Adrenal gland (tissue), 19 donors: ENCODE measurements at places on chromosomes 7 and 10. TPM values are rescaled to one million over a fixed set of nuclear protein-coding genes. Genes with fewer than 3 reads are reported as not detected.

Gene PRKAR1B
- total RNA-seq: 11.9 TPM

Gene CXCL12
- total RNA-seq: 64.0 TPM

Gene ACTR3C
- total RNA-seq: 45.7 TPM

Gene SCART1
- total RNA-seq: 2.2 TPM

Gene TMEM176A
- 28.0 TPM for total RNA-seq

- no peak for DNase-seq
- H3K4me1 ChIP-seq: peaks cover 10% of the 10 kb centered on the region
- no peak overlapping the region for H3K4me3 ChIP-seq
- no peaks in the 10 kb centered on the region for H3K27me3 ChIP-seq
- no peak overlapping the region for H3K27ac ChIP-seq
These were observed 12.9 kb upstream of the MICU1 start for GRCh38 chr10:72638586-72639440.

DNA sequence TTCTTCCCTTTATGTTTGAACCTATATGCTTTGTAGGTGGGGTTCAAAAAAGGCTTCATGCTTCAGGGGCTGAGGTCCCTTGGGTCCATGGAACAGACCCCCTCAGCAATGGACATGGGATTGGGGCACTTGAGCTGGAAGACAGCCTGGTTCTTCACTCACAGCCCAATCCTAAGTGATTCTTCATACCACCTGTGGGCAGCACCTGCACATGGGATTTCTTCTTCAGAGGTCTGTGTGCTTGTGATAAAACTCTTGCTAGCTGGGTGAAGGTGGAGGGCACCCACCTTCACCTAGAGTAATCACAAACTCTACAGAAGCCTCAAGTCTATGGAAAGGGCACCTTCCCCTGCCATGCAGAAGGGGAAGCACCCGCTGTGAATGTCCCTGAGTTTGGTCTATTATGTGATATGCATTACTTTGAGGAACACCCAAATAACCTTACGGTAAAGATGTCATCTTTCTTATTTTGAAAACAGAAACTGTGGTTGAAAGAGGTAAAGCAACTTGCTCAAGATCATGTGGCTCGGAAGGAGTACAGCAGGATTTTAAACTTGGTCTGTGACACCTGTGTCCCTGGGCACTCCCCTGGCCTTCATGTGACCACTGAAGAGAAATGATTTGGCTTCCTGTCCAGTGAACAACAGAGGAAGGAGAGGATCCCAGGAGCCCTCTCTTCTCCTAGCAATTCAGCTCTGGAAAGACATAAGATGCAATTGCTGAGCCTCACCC lies 469.5 kb upstream of the ZMIZ1 start:
- no peak overlapping the region for H3K4me3 ChIP-seq
- no peak overlapping the region for H3K27ac ChIP-seq
- H3K36me3 ChIP-seq: no peaks in the 10 kb centered on the region

GRCh38 chr10:50396491-50397311 lies 145.4 kb upstream of the ASAH2 start:
- H3K27me3 ChIP-seq: no peaks in the 10 kb centered on the region
- peaks cover 30% of the 10 kb centered on the region for H3K4me1 ChIP-seq
- H3K27ac ChIP-seq: peak overlapping the region; percentile 31
- H3K4me3 ChIP-seq: no peak overlapping the region

DNA sequence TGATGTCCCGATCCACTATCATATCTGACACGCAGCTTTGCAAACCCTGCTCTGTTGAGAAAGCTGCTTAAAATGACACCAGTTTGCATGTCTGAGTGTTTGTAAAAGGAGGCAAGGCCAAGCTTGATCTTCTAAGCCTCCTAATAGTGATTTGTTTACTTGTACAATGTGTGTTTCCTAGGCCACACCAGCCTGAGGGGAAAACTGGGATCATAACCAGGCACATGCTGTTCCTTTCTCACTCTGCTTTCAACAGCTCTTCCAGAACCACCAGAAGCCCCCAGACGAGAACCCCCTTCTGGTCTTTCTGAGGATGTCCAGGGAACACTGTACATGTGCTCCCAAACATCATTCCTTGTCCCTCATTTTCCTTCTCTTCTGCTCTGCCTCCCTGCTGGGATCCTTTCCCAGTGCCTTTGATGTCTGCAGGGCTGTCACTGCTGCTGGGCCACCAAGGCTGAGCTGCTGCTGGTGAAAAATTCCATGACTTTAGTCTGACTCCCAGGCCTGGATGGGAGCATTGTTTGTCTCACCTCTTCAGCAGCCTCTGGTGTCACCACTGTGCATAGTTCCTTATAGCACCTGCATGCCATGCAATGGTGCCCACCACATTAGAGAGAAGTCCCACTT lies 4.0 kb upstream of the LGI1 start:
- peaks cover 6% of the 10 kb centered on the region for H3K4me1 ChIP-seq
- no peak for DNase-seq
- H3K4me3 ChIP-seq: no peak overlapping the region
- H3K27me3 ChIP-seq: no peaks in the 10 kb centered on the region
- no peak overlapping the region for H3K27ac ChIP-seq
- no peaks in the 10 kb centered on the region for H3K36me3 ChIP-seq

- H3K27ac ChIP-seq: no peak overlapping the region
- DNase-seq: no peak
- H3K27me3 ChIP-seq: no peaks in the 10 kb centered on the region
- no peaks in the 10 kb centered on the region for H3K4me1 ChIP-seq
- no peaks in the 10 kb centered on the region for H3K36me3 ChIP-seq
These were observed 12.7 kb downstream of the ABCA13 start for GRCh38 chr7:48183965-48184364.

DNA sequence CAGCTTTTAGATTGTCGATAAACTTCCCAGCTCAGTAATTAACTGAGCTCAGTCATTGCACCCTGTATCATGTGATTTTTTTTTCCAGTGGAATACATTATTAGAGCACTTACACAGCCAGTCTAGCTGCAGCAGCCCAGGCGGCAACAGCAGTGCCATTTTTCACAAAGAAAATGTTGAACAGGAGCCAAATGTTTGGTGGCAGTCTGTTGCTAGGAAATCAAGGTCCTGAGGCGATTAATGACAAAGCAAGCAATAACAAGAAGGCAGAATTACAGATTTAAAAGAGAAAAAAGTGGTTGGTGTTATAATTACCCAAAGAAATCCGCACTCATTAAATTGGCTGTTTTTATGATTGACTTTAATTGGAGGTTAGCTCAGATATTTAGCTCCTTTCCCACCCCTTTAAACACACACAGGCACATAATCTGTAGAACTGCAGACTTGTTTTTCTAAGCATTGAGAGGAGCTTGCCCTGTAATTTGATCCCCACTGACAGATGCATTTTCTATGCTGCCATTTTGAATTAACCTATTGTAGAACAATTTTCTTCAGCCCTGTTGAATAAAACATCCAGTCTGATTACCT lies 267.4 kb downstream of the ADK start:
- no peak overlapping the region for H3K27ac ChIP-seq
- H3K4me3 ChIP-seq: no peak overlapping the region
- DNase-seq: peak; percentile 55
- H3K36me3 ChIP-seq: no peaks in the 10 kb centered on the region
- H3K27me3 ChIP-seq: no peaks in the 10 kb centered on the region
- H3K4me1 ChIP-seq: peaks cover 16% of the 10 kb centered on the region

DNA sequence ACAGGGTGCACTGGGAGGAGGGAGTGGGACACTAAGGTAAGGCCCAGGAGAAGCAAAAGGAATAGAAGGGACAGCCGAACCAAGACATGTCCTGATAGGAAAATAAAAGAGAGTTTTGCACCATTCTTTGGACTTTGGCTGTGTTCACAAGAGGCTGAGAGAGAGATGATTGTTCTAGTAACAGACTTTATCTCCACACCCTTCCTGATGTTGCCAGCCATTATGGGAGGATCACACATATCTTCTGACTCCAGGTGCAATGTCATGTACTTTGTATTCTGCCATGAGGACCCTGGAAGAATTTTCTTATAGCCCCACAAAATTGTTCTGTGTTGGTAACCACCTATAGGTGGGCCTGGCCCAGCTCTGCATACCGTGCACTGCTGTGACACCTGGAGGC lies 11.4 kb downstream of the LSMEM1 start:
- H3K36me3 ChIP-seq: no peaks in the 10 kb centered on the region
- no peaks in the 10 kb centered on the region for H3K4me1 ChIP-seq
- no peak overlapping the region for H3K4me3 ChIP-seq

- no peak overlapping the region for H3K27ac ChIP-seq
- no peak overlapping the region for H3K4me3 ChIP-seq
- H3K27me3 ChIP-seq: no peaks in the 10 kb centered on the region
- H3K4me1 ChIP-seq: no peaks in the 10 kb centered on the region
These were observed 85.8 kb upstream of the NAMPT start for GRCh38 chr7:106370542-106370941.

GRCh38 chr7:26321435-26321834 lies 29.8 kb downstream of the SNX10 start:
- H3K27me3 ChIP-seq: no peaks in the 10 kb centered on the region
- DNase-seq: peak; percentile 56

DNA sequence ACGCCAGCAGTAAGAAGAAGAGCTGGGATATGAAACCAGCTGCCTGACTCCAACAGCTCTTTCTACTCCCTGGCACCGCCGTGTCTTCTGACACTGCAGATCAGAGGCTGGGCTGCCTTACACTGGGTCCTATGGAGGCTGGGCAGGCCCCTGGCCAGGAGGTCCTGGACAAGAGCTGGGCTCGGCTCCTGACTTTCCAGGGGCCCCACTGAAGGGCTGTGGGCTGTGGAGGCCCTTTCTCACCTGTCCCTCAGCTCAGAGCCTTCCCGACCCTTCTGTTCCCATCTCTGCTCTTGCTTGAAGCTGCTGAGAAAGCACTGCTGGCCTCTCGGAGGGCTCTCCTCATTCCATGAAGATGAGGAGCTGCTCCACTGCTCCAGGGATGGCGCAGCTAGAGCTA lies 85.9 kb upstream of the UNC5B start:
- H3K27me3 ChIP-seq: no peaks in the 10 kb centered on the region
- H3K27ac ChIP-seq: no peak overlapping the region

- no peaks in the 10 kb centered on the region for H3K36me3 ChIP-seq
- H3K4me1 ChIP-seq: no peaks in the 10 kb centered on the region
- H3K27me3 ChIP-seq: no peaks in the 10 kb centered on the region
- H3K27ac ChIP-seq: no peak overlapping the region
- H3K4me3 ChIP-seq: no peak overlapping the region
These were observed 44.4 kb upstream of the TOMM7 start for GRCh38 chr7:22867003-22867402.

GRCh38 chr10:131697476-131698128 lies 203.2 kb upstream of the PPP2R2D start:
- no peak for DNase-seq
- no peak overlapping the region for H3K27ac ChIP-seq
- no peaks in the 10 kb centered on the region for H3K36me3 ChIP-seq
- H3K27me3 ChIP-seq: peaks cover 10% of the 10 kb centered on the region
- no peaks in the 10 kb centered on the region for H3K4me1 ChIP-seq
